ENCODE measurements at places on chromosomes 12 and 14.

DNA sequence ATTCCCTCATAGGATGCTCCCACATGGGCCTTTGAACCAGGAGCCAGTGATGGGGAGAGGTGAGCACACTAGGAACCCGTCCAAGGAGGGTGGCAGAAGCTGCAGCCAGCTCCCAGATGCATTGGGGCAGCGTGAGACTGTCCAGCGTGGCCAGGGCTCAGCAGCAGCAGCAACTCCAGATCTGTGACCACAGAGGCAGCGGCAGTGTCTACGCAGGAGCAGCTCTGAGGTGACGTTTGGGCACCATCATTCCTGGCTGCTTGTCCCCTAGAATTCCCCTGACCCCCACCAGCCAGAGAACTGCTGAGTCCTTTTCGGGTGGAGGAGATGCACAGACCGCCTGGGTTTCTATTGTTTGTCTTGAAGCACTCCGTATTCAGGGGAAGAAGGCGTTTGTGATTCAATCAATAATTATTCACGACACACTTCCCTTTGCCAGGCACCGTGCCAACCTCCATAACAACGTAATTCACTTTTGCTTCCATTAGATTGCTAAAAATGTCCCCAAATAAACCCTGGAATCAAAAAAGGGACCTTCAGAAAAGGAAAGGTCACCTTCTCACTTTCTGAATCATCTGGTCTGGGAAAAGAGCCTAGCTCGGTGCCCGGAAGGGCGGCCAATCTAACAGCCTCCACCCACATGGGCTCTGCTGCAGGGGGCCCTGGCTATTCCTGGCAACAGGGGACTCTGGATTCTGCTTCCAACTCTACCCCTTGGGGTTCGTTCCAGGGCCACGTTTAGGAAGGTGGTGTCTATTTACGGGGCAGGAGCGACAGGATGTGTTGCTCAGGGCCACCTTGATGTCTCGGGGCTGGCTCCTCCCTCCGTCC lies 11.4 kb upstream of the BDKRB2 start:
- no peak for DNase-seq

DNA sequence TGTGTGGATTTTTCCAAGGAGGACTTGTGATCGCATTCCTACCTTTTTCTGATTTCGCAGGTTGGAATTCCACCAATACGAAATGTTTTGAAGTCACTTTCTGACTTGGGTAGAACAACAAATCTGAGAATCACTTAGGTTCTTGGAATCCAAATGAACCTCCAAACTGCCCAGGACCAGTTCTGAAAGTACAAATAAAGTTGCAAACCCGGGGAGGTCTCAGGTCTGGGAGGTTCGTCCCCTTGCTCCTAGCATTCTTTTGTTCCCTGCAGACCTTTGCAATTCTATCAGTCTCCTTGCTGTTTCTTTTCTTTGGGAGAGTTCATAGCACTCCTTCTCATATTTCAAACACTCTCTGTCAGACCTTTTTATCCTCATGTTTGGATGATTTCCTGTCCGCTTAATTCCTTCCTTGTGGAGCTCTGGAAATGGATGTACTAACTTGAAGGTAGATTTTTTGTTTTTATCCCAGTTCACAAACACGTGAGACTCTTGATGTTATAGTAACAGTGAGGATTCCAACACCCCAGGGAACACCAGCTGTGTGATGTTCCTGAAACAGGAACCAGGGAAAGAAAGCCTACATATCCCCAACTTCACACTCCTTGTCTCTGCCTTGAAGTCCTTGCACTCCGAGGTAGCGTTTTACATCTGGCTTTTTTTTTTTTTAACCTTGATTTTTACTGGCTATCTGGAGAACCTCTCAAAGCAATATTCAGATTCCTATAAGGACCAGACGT lies 70.6 kb downstream of the TMEM132C start:
- DNase-seq, result no peak

DNA sequence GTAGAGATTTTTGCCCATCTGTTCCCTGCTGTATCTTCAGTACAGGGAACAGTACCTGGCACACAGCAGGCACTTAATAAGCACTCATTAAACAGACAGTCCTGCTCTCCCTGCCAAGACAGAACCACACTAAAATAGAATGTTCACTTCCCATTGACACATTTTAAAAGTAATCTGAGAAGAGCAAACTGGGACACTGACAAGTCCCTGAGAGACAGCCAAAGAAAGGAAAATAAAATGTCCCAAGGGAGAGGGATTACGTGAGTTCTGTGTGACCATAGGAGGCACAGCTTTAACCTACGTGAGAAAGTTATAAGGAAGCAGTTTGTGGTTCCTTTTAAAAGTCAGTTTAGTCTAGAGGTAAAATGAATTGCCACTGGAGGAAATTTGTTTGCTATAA lies 43.9 kb upstream of the SYCP3 start:
- DNase-seq, result no peak

DNA sequence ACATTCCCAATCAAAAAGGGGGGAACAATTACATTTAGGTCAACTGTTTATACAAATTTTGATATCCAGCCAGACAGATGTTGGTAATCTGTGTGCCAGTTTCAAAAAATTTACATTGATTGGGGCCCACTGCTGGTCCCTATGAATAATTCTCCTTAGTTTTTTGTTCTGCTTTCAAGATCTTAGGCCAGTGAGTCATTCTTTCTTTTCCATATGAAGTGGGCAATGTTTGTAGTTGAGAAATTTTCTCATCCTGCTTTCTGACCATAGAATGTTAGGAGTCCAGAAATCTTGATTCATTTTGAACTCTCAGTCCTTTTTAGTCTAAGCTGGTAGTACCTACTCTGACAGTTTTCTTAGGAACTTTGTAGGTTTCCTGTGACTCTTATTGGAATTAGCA lies 244.3 kb downstream of the DIO2 start:
- no peak for DNase-seq

GRCh38 chr12:27319848-27320247 lies 12.8 kb upstream of the BMAL2 start:
- no peak for DNase-seq

DNA sequence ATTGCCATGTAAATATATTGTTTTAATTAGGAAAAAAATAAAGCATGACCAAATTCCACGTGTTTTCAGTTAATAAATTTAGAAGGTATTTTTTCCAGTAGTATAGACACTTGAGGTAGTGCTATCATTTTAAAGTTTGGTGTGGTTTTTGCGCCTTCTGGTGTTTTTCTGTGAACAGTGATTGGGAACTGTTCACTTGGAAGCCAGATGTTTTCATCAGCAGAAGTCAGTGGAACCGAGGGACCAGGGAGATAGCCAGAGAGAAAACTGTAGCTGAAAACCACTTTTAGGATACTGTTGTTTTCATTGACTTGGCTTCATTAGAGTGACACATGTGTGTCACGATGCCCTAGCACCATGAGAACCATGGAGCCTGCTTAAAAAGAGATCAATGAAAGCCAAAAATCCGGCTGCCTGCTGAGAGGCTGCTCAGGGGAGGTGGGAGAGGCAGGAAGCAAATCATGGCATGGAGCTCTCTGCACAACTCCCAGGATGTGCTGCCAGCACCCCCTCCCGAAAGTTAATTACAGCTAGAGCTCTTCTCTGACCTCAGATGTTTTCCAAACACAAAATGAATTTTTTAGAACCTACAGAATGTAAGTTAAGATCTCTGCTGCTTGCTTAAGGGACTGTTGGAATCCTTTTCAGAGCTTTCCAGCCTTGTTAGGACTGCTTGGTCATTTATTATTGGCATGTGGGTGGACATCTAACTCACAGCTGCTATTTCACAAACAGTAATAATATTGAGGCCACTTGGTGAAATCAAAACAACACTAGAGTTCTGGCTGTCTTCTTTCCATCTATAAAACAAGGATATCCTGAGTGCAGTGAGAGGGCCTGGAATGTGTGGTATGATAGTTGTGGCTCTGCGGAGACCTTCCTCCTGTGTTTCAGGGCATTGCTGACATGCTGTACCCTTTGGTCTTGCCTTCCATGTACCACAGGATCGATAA lies 192.3 kb downstream of the ANO4 start:
- no peak for DNase-seq

DNA sequence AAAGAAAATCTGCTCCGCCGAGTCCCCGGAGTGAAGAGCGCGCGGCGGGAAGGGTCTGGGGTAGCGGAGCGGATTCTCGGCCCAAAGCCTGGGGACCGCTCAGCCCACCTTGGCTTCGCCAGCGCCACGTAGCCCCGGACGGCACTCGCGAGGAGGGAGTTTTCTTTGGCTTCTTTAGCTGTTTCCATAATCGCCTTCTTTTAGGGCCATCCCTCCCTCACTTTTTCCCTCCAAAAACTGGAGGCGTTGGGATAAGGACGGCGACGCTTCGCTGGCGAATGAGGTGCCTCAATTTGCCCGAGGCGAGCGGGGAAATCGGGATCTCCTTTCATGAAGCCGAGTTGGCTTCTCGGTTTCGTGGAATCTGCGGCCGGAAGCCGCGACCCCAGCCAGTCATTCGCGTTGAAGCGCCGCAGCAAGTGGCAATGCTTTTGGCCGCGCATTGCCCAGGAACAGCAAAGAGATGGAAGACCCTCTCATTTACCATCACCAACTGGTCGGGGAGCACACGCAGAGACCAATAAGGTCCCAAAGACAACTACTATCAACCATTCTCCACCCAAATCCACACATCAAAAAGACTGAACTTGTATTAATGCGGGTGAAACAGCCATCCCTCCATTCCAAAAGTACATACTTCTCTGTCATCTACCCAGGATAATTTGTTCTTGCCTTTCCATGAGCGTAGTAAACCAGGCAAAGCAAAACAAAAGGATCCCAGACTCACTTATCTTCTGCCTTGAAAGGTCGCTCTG lies 8.4 kb upstream of the SIX1 start:
- no peak for DNase-seq

GRCh38 chr14:100741966-100742365 lies 15.3 kb downstream of the DLK1 start:
- DNase-seq, result no peak

DNA sequence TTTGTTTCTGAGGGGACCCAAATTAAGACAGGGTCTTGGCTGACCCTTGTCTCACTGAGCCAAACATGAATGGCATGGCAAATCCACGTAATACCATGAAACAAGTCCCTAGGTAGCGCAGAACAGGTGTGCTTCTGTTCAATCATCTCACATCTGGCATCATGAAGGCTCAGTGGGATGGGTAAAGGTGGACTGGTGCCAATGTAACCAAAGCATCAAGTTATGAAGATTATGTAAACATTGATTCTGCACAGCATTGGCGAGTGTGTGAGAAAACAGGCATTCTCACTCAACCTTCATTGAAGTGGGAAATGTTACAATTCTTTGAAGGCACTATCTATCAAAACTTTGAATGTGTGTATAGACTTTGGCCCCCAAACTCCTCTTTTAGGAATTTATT lies 41.9 kb downstream of the PTGER2 start:
- no peak for DNase-seq

DNA sequence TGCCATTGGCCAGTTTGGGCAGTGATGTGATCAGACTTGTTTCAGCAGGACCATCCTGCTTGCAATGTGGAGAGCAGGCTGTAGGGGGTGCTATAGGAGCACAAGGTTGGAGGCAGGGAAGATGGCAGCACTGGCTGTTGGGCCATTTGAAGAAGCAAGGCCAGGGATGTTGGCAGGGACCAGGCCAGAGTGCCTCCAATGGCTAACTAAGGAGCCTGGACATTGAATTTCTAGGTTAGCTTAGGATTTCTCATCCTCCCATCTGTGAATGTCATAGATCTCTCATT lies 23.5 kb downstream of the FGF23 start:
- no peak for DNase-seq

- DNase-seq, result no peak
Measured at GRCh38 chr14:95485222-95485819, 31.1 kb downstream of the SYNE3 start.

- no peak for DNase-seq
Measured at GRCh38 chr14:87349921-87350320, 643.1 kb downstream of the GALC start.

DNA sequence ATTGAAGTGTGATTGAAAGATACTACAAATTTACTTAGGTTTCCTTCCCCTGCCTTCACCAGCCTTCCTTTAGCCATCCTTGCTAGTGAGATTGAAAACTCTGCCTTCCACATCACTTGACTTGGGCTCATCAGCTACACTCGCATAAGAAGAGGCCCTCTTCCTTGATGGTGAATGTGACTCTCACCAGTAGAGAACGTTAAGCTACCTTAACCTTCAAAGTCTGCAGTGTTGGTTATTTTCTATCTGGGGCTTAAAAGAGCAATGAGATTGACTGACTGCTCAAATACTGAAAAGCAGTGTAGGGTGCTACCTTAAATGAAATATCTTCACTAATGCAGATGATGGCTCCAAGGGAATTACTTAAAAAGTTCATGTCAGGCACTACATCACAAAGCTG lies 271.8 kb downstream of the EGLN3 start:
- DNase-seq, result no peak

GRCh38 chr14:104801520-104802393 lies 856 bp downstream of the ZBTB42 start:
- DNase-seq, result no peak

DNA sequence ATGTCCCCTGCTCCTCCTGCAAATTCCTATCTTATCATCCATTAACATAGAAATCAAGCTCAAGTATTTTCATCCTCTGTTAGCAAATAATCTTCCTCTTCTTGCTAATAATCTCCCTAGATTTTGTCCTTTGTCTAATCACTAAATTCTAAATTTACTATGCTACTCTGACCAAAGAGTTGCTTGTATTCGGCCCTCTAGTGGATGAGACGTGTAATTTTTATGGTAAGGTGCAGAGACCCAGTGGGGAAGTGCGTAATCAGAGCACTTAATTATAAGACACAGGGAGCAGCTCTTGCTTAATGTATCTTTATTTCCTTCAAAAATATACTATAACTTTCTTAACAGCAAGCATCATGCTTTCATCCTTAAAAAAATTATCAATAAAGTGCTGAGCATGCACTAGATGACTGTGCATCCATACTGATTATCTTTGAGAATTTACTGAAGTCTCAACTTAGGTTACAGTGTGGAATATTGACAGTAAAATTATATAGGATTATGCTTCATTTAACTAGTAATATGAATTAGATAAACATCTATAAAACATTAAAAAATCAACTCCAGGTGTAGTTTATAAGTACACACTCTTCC lies 212.6 kb downstream of the SLC16A7 start:
- no peak for DNase-seq

- DNase-seq, result no peak
Measured at GRCh38 chr12:63821781-63822251, 22.7 kb upstream of the SRGAP1 start.
